ENCODE measurements at places on chromosomes 13 and 19.

- peak; percentile 4 for DNase-seq
These were observed 7.4 kb upstream of the IGFL1 start for GRCh38 chr19:46221981-46222610.

DNA sequence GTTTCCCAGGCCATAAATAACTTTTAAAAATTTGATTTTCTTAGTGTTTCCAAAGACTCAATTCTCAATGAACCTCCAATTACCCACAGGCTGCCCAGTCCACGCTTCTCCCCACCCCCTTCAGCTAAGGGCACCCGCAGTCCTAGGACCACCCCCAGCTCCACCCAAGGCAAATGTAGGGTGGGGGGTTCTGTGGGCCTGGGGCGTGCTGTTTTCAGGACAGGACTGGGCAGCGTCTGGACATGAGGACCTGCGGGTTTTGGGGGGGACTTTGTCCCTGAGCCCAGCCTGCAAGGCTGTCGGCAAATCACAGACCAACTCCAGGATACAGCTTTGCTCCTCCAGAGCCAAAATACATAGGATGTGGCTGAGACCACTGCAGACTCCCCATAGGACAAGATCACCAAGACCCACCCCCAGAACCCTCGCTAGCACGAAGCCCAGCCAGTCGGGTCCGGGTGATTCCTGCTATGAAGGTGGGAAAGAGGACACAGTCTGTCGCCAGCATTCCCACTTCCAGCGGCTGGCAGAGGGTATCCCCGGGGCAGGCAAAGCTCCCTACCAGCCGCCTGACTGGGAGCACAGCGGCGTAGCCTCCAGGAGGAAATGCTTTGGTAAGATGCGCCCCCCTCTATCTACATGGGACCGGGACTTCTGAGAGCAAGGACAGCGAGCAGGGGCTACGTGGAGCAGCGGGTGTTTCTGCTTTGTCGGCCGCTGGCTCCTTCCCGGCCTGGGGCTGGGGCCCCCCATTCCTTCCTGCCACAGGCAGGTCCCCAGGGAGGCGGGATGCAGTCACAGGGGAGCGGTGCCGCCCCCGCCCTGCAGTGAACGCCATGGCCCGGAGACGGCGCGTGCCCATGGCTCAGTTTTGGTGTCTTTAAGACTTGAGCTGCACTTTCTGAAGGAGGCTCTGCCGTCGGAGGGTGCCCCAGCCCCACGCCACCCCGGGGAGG is 1.6 kb upstream of the TIMM13 start:
- DNase-seq = no peak

DNA sequence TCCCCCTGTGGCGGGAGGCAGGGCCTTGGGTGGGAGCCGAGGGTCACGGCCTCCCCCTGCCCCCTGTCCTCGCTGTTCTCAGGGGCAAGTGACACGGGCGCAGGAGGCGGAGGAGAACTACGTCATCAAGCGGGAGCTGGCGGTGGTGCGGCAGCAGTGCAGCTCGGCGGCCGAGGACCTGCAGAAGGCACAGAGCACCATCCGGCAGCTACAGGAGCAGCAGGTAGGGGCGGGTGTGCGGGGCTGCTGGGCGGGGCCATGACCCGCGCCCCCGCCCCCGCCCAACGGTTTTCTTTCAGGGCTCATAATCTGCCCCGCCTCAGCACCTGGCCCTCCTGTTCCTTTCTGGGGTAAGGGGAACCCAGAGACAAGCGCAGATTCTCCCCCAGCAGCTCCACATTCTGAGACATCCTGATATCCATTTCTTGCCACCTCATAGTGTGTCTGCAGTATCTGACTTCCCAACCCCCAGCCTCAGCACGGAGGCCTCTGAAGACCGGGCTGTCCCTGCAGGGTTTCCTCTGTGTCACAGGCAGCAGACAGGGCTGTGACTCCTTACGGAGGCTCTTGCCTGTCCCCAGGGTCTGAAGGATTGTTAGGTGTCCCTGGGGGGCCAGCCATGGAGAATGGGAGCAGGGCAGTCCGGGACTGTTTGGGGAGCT is 15.9 kb downstream of the PRR36 start:
- no peak for DNase-seq

GRCh38 chr19:47754206-47755064 is 9.1 kb downstream of the NOP53 start:
- no peak for DNase-seq

GRCh38 chr13:41222259-41222852 is 28.0 kb upstream of the KBTBD7 start:
- no peak for DNase-seq

DNA sequence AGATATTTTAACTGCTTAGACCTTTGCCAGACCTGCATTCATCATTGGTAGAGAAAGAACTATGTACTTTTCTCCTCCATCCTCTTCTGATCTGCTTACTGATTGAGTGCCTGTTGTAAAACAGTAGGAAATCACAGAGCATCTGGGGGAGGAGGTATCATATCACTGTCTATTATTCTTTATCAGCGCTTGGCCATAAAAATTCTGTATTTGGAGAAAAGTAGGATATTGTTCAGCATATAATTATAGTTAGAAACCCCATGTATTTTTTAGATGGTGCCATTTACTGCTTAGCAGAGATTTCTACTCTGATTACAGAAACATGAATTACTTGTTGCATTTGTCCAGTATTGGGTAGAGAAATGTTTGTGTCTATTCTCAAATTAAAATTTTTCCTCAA is 62.4 kb downstream of the URI1 start:
- DNase-seq = no peak

- no peak for DNase-seq
These were observed 590.9 kb upstream of the SGCG start for GRCh38 chr13:22589880-22590279.

DNA sequence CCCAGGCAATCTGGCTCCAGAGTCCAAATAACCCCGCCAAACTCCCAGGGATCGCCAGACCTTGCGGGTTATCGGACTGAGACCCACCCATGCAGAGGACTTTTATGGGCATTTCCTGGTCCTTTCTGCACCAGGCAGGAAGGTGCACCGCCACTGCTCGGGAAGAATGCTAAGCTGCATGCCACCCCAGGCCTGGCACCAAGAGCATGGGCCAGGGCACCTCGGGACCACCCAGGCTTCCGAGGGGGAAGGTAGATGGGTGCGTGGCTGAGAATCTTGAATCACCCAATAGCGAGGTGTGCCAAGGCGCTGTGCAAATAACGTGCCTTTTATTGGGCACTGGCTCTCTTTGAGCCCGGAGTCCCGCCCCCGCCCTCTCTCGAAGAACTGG is 422 bp upstream of the ZNF575 start:
- no peak for DNase-seq

DNA sequence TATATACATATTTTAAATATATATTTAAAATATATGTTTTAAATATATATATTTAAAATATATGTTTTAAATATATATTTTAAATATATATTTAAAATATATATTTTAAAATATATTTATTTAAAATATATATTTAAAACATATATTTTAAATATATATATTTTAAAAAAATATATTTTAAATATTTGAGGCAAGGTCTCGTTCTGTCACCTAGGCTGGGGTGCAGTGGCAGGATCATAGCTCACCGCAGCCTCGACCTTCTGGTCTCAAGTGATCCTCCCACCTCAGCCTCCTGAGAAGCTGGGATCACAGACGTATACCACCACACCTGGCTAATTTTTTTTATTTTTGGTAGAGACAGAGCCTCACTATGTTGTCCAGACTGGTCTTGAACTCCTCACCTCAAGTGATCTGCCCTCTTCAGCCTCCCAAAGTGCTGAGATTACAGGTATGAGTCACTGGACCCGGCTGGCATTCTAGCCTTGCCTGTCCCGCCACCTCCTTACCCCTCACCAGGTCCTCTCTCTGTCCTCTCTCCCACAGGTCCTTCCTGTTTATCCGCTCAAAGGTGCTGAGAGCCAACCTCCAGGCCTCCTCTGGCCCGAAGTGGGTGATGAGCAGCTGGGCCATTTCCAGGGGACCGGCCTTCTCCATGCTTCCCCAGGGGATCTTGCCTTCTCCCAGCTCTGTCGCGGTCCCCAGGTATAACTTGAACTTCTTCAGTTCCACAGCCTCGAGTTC is 564 bp downstream of the NLRP12 start:
- DNase-seq = no peak

- no peak for DNase-seq
These were observed 12.9 kb downstream of the GZMM start for GRCh38 chr19:556611-557382.

DNA sequence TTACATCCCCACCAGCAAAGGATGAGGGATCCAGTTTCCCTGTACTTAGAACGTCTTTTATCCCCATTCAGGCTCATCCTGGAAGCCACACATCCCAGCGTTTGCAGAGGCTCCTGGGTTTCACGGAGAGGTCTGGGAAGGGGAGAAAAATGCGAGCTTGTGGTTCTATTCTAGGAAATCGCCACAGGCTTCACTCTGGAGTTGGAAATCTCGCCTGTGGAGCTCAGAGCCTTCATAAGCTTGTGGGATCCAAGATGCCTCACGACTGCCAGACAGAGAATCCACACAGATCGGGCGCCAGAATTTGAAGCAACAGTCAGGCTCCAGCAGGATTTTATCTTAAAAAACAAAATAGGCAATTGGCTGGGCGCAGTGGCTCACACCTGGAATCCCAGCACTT is 157.9 kb downstream of the PTPRS start:
- DNase-seq = no peak

GRCh38 chr19:7177926-7178325 is 108.4 kb downstream of the ZNF557 start:
- no peak for DNase-seq

GRCh38 chr13:68358294-68358705 is 1128.2 kb upstream of the PCDH9 start:
- DNase-seq = no peak

DNA sequence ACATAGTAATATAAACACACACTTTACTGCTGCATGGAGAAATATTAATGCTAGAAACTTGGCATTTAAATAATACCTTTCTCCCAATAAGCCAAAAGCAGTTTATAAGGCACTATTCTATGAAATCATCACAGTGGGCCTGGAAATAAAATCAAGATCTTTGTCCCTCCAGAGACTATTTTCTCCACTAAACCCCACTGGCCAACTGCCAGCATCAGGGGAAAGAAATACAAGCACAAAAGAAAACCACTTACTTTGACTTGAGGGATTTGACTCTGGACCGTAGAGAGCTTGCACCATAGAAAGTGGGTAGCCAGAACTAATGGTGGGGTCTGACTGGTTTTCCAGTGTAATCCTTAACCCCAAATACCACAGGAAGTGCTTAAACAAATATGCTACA is 71.9 kb downstream of the DCLK1 start:
- DNase-seq = no peak

DNA sequence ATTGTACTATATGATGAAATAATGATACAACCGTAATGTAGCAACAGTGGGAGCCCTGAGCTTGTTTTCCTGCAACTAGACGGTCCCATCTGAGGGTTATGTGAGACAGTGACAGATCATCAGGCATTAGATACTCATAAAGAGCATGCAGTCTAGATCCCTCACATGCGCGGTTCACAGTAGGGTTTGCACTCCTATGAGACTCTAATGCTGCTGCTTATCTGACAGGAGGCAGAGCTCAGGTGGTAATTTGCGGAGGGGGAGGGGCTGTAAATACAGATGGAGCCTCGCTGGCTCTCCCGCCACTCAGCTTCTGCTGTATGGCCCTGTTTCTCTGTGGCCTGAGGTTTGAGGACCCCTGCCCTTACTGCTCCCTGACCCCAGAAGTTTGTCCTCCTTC is 13.7 kb downstream of the EPHX3 start:
- no peak for DNase-seq

GRCh38 chr13:79593641-79594275 is 112.8 kb downstream of the NDFIP2 start:
- no peak for DNase-seq

All from DMS 273 treated with DMSO at 0.1 percent for 48 hours (cell line).